Breast epithelium (tissue), 4 donors: ENCODE measurements at places on chromosomes 4 and X. TPM values are rescaled to one million over a fixed set of nuclear protein-coding genes. Genes with fewer than 3 reads are reported as not detected.

Gene BGN
- total RNA-seq = 21.3 TPM

Gene PAGE1
- not detected for total RNA-seq

Gene SSX4B
- total RNA-seq = not detected

Gene HTT
- 71.1 TPM for total RNA-seq

Gene CHST7
- total RNA-seq = 7.5 TPM

Gene NPY2R
- 1.6 TPM for total RNA-seq

Gene SLITRK4
- total RNA-seq = 2.5 TPM

Gene TECRL
- not detected for total RNA-seq

Gene PRDM8
- total RNA-seq = 1.2 TPM

Gene MAP9
- total RNA-seq = 11.9 TPM

Gene BMP3
- 0.98 TPM for total RNA-seq

Gene GABRA4
- 0.15 TPM for total RNA-seq

Gene ERVMER34-1
- total RNA-seq = 2.8 TPM

Gene CPZ
- 7.5 TPM for total RNA-seq

Gene ETDB
- total RNA-seq = not detected

Gene KLHL15
- 6.9 TPM for total RNA-seq

Gene HTR2C
- not detected for total RNA-seq

Gene F9
- not detected for total RNA-seq

Gene TEX13D
- not detected for total RNA-seq

Gene MAGEA2
- not detected for total RNA-seq

Gene HSPA4L
- total RNA-seq = 2.7 TPM

Gene STOX2
- 11.2 TPM for total RNA-seq

Gene TNIP3
- total RNA-seq = not detected

Gene PABPC4L
- total RNA-seq = 0.96 TPM

Gene NHSL2
- total RNA-seq = 5.4 TPM

Gene AKAP4
- not detected for total RNA-seq

Gene HDAC6
- 78.2 TPM for total RNA-seq

Gene GATA1
- not detected for total RNA-seq
